Lower leg skin (tissue), 4 donors: ENCODE measurements at places on chromosomes 2 and 18. TPM values are rescaled to one million over a fixed set of nuclear protein-coding genes. Genes with fewer than 3 reads are reported as not detected.

Gene KCNE4
- 0.95 TPM for total RNA-seq

Gene SEC11C
- 46.9 TPM for total RNA-seq

Gene MPHOSPH10
- 28.1 TPM for total RNA-seq

Gene SULT6B1
- not detected for total RNA-seq

Gene PPP1R1C
- 1.5 TPM for total RNA-seq

Gene CBLN2
- total RNA-seq = 0.46 TPM

Gene IL36A
- not detected for total RNA-seq
